GM12891 (cell line): ENCODE measurements at places on chromosomes 3 and 15.

- no peak for DNase-seq
Observed at GRCh38 chr3:25556447-25556846, 108.3 kb downstream of the TOP2B start.

DNA sequence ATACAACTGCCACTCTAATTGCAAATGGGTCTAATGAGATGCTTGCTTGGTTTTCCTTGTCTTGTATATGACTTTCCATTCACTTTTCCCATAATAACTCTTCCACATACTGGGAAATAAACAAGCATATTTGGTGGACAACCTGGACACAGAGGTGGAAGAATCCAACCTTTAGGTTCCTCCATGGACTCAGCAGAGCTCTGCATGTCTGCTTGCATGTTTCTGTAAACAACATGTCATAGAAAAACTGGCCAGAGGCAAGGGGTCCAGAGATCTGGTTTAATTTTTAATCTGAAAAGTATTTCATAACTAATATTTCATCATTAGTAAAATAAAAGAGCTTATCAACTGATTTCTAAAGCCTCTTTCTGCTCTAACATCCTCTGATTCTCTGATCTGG lies 30.2 kb downstream of the GOLIM4 start:
- DNase-seq: no peak

GRCh38 chr3:87621667-87622066 lies 345.3 kb upstream of the POU1F1 start:
- no peak for DNase-seq

- DNase-seq: no peak
Observed at GRCh38 chr15:79756365-79756764, 140.4 kb downstream of the MTHFS start.

DNA sequence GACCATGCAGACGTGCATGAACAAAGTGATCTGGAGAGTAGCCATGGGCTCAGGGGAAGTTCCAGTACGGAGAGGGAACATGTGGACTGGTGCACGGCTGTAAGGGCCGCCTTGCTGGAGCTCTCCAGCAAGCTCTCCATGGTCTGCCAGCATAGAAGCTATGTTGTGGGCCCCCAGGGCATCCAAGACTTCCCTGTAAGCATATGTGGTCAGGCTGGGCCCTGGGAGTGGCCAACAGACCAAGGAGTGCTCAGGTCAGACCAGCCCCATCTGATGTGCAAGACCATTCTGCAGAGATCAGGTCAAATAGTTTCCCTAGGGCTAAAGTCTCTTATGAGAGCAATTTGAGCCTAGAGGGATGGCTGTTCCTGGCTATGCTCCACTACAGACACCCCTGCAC lies 110.1 kb upstream of the DAZL start:
- DNase-seq: no peak

- no peak for DNase-seq
Observed at GRCh38 chr3:17979252-17979651, 236.8 kb upstream of the TBC1D5 start.
